ENCODE measurements at places on chromosomes 6 and 20.

- no peak for DNase-seq
Measured at GRCh38 chr6:2633736-2634135, 117.0 kb downstream of the MYLK4 start.

DNA sequence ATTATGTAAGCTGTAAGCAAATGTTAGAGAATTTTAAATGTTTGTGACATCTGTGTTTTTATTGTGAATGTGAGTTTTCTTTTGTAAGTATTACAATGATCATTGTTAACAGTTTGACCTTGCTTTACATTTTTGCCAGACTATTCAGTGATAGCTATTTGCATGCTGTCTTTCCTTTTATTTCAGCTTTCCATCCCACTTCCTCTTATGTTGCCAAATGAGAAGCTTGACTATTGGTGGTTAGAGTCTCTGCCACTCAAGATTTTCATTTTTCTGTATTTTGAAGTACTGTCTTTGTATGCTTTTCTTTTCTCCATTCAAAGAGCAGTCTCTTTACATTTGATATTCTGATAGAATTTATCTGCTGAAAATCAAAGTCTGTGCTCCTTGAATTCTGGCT is 104.1 kb downstream of the PRIM2 start:
- DNase-seq = no peak

GRCh38 chr20:19070681-19071445 is 141.6 kb upstream of the SLC24A3 start:
- DNase-seq = no peak

DNA sequence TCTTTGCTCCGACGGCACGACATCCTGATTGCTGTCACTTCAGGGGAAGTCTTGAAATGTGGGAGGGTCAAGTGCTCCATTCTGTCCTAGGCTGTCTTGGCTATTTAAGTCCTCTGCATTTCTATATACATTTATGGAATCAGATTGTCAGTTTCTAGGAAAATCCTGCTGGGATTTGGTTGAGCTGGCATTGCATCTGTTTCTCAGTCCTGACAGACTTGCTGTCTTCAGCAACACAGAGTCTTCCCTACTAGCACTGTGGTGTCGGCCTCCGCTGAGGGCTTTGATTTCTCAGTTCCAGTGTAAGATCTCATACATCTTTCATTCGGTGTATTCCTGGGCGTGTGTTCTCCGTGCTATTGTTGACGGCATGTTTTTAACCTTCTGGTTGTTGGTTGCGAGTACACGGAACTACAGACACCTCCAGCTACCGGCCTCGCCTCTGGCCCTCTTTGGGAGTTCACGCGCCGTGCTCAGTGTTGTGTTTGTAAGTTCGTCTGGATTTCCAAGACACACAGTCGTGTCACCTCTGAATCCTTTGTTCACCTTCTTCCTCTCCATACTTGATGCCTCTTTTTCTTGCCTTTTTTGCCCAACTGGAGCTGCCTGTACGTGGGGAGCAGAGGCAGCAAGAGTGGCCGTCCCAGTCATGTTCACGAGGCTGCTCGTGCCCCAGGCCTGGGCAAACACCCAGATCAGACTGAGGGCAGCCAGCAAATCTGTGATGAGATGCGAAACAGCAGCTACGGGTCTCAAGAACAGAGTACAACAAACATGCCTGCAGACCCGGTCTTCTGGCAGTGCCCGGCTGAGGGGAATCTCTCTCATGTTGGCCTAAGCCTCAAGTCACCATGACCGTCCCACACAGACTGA is 92.8 kb downstream of the TAF4 start:
- no peak for DNase-seq

DNA sequence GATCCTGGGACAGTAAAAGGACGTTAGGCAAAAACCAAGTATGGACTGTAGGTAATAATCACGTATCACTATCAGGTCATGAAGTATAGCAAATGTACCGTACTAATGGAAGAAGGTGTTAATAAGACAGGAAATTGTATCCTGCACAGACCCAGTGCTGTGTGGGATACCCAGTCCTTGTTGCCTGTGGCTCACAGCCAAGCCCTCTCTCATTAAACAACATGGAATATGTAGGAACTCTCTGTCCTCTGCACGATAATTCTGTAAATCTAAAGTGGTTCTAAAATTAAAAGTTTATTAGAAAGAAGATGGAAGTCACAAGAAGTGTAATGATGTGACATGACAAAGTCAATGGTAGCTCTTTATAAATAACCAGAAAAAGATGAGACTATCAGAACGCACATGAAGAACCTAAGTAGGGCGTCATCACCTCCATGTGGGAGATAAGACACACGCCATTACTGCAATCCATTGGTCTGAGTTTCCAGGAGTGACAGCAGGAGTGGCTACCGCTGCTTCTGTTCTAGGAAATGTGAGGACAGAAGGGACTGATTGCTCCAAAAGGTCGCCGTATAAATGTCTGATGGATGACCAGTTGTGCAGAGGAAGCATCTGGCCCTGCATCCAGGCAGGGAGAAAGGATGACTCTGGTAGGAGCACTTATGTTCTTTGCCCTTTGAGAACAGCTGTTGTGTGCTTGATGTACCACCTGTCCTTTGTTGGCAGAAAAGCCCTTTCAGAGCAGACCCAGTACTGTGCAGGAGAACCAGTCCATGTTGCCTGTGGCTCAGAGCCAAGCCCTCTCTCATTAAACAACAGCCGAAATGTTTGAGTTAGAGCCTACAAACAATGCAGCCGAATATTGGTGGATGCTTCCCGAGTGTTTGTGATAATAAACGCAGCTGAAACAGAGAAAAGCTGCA is 125.6 kb downstream of the FIG4 start:
- no peak for DNase-seq

GRCh38 chr6:158668707-158669103 is 18.9 kb downstream of the SYTL3 start:
- no peak for DNase-seq

GRCh38 chr6:30453508-30454116 is 35.7 kb upstream of the HLA-E start:
- DNase-seq = peak; percentile 61

- peak; percentile 11 for DNase-seq
Measured at GRCh38 chr6:14917109-14917910, 328.6 kb upstream of the JARID2 start.

DNA sequence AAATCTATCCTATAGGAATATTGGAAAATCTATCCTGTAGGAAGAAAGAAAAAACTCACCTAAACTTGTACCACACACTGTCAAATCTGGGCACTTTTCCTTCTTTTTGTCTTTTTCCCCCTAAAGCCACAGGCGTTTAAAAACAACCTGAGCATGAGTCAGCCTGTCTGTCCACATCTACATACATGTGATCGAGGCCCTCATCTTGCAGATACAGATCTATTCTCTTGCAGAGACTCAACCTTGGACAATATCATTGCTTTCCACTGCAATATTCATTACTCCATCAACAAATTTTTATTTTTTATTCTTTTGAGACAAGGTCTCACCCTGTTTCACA is 95.9 kb upstream of the IYD start:
- no peak for DNase-seq

DNA sequence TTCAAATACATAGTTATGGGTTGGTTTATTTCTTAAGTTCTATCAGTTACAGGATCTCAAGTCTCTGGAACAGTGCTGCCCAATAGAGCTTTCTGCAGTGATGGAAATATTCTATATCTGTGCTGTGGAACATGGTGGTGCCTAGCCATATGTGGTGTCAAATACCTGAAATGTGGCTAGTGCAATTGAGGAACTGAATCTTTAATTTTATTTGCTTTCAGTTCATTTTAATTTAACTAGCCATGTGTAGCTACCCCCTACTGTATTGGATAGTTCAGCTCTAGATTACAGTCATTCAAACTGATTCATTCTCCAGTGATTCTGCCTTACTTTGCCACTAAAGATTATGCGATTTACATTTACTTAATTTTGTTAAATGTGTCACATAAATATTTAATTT is 503.2 kb downstream of the CDKAL1 start:
- DNase-seq = no peak

- no peak for DNase-seq
Measured at GRCh38 chr6:86595641-86596040, 341.7 kb upstream of the HTR1E start.

DNA sequence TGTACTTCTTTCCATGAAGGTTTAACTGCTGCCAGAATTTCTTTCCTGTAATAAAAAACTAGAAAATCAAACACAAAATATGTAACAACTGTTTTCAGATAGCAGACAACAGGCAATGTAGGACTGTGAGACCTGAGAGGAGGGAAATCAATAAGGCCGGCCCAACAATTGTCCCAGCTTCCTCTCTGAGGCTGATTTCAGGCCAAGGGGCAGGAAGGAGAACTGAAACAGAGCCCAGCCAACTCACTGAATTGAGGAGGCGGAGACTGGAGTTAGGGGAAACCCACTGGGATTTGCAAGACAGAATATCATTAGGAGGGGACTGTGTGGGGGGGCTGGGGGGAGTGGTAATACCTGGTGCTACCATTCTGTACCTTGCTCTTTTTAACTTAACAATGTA is 42.2 kb downstream of the FLRT3 start:
- no peak for DNase-seq
